ENCODE measurements at places on chromosomes 1 and 21.

GRCh38 chr1:154755858-154756730, 114.0 kb downstream of the KCNN3 start:
- DNase-seq, result no peak

GRCh38 chr21:45156459-45156858, 82.1 kb downstream of the ADARB1 start:
- no peak for DNase-seq

- no peak for DNase-seq
Measured at GRCh38 chr1:29626066-29626465, 389.7 kb downstream of the PTPRU start.

DNA sequence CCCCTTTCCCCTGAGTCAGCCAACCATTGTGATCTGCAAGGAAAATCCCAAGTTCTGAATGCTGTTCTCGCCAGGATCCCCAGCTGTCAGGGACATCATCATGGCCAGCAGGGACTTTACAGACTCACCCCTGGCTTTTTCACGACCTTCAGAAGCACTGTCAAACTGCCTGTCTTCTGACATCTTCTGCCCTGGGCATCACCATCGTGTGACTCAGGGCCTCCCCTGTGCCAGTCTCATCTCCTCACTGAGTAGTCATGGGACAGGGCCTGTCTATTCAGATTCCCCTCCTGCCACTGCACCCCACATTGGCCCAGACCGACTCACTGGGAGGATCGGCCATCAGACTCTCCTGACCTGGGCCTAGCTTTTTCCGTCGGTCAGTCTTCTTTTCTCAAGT, 72.5 kb upstream of the VAMP3 start:
- no peak for DNase-seq

DNA sequence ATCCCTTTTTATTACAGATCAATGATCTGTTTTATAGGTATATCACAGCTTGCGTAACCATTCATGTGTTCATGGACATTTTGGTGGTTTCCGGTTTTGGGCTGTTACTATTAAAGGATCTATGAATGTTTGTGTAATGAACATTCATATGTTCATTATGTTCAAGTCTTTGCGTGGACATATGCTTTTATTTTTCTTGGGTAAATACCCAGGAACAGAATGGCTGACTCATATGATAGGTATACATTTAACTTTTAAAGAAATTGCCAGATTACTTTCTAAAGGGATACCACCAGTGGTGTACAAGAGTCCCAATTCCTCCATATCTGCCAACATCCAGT, 73.7 kb downstream of the SPATA46 start:
- no peak for DNase-seq

DNA sequence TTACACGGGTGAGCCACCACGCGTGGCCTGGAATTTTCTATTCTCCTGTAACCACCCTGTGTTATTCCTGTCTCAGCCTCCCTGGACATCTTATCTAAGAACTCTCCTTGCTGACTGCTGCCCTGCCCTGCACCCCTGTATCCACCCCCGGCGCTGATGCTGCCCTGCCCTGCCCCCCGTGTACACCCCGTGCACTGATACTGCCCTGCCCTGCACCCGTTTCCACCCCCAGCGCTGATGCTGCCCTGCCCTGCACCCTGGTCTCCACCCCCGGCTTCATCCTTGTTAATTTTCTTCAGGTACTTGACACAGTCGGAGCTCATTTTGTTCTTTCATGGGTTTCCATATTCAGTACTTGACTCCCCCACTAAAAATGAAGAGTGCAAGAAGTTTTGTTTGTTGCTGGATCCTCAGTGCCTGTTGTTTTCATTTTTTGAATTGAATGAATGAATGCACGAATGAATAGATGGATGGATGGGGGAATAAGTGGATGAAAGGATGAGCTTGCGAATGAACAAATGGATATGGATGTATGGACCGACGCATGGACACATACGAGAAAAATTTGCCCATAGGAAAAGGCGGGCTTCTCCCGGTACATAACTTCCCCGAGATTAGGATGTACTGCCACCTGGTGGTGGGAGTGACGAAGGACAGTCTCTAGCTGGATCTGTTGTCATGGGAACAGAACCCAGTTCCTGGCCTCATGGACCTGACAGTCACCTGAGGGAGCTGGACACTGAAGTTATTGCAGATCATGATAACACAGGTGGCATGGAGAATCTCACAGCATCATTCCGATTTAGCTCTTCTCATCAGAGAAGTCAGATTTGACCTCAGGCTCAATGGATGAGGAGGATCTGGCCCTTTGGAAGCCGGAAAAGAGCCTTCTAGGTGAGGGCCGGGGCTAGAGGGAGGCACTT, 14.9 kb downstream of the AADACL4 start:
- DNase-seq, result peak; percentile 62

DNA sequence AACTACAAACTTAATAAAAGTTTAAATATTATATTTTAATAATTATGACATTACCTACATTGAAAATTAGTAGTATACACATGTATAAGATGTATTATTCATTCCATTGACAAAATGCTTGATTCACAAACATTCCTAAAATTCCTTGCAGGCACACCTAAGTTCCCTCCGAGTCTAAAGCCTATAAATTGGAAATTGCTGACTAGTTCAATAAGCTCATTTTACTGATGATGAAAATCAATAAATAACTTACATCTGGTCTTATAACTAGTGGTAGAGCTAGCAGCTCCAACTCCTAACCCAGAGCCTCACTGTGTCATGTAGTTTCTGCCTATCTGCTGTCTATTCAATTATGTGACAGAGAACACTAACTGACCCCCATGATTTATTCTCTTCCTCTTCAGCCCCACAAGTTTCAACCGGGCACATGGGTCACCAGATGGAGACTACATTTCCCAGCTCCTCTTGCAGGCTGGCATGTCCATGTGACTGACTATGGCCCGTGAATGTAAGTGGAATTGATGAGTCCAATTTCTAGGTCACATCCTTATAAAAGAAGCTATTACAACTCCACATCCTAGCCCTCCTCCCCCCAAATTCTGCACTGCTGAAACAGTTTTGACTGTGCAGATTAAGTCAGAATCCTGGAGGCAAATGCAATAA, 29.6 kb upstream of the LRRC8D start:
- no peak for DNase-seq

- no peak for DNase-seq
Measured at GRCh38 chr1:11308699-11309224, 35.8 kb downstream of the UBIAD1 start.

GRCh38 chr1:67816095-67816475, 17.2 kb downstream of the GNG12 start:
- no peak for DNase-seq

DNA sequence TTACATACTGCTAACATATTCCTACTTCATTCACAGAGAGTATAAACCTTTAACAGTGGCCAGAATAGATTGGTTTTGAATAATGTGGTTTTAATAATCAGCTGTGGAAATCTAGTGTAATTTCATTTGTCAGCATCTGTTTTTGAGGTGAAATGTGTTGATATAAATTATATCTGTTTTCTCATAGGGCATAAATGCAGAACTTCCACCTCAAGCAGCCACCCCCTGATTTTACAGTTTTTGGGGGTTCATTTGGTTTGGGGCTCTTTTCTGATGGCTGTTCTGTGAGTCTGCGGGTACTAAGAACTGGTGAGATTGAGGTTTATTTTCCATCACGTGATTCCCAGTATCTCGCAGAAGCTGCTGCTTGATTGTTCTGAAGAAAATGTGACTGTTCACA, 23.2 kb downstream of the EDARADD start:
- no peak for DNase-seq

- no peak for DNase-seq
Measured at GRCh38 chr1:192579010-192579738, 3.6 kb downstream of the RGS1 start.

DNA sequence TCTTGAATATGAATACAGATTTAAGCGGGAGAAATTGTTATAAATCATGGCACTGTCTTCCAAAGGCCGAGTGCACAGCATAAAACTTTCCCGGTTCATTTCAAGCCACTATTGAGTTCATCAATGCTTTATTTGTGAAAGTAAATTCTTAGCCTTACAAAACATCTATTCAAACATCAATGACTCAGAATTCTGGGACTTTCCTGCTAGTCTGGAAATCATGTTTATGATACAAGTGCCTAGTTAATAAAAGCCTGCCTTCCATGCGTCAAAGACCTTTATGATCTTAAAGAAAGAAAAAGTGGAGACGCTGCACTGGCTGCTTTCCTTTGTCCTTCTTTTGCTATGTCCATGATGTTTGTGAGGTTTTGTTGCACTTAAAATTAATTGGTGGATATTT, 137.7 kb downstream of the SETD4 start:
- DNase-seq, result no peak

GRCh38 chr1:154608397-154609270, 648 bp upstream of the ADAR start:
- no peak for DNase-seq

DNA sequence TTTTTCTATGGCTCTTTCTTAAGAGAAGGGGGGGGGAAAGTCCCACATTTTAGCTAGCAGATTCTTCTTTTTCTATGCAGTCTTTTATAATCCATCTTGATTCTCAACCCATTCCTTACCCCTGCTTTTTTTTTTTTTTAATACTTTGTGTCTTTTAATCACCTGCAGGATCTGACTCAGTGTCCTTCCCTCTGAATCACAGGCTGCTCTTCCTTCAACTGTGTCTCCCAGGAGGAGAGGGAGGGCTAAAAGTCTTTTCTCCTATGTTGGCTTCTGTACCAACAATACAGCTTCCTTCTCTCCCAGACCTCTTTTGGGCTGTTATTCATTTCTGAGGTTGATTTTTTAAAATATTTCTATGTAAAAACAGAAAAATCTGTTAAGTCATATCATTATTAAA, 686.2 kb downstream of the ADGRL2 start:
- DNase-seq, result no peak

DNA sequence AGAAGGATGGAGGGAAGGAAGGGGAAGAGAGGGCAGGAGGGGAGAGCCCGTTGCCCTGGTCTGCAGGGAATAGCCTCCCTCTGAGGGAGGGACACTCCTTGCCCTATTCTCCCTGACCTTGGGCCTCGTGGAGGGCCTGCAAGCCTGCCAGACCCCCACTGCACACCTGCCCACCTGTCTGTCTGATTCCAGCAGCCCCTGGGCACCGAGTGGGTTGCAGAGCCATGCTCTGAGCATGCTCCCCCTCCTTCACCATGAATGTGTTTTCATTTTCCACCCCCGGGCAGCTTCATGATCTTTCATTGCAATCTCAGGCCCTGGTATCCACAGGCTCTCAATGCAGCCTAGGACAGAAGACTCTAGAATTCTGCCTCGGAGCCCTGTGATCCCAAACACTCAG, 5.1 kb upstream of the NPHP4 start:
- no peak for DNase-seq

- DNase-seq, result no peak
Measured at GRCh38 chr1:151165281-151165737, 393 bp downstream of the LYSMD1 start.

DNA sequence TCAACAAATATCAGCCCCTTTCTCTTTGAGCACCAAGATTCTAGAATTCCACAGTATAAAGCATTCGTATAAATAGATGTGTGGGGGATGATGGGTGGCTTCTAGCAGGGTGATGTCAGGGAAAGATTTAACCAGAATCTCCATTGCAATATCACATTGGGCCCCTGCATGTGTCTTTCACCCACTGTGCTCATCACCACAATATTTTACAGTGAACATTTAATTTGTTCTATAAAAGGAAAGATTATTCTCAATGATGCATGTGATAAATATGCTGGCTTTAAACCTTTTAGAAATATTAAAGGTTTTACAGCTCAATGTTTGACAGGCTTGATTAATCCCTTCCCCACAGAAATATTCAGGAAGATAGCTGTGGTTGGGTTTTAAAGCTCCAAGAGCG, 457.8 kb upstream of the DAB1 start:
- no peak for DNase-seq

- no peak for DNase-seq
Measured at GRCh38 chr1:228259951-228260350, 52.1 kb downstream of the OBSCN start.

DNA sequence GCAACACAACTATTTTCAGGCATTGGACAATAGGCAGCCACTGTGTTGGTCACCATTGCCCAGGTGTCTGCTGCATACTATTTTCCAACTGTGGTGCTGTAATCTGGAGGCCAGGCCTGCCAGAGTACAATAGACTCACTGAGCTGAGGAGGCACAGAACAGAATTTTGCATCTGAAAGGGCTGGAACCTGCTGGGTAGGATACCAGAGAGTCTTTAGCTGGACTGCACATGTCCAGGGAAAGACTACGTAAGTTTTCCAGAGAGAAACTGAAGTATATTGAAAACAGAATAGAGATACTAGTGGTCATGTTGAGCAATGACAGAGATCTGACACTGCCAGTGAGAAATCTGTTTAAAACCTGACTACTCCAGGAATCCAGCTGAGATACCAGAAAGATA, 200.8 kb downstream of the RASAL2 start:
- no peak for DNase-seq

Data from stimulated activated CD8-positive, alpha-beta memory T cell treated with anti-CD3 and anti-CD28 coated beads, Interleukin-7, amount 100 ng/mL, for 1 hour (primary cell).